Stimulated activated CD4-positive, alpha-beta T cell treated with anti-CD3 and anti-CD28 coated beads, TNF-alpha, amount 100 ng/mL, for 4 hours (primary cell): ENCODE measurements at places on chromosomes 11 and 22.

- peak; percentile 29 for DNase-seq
These were observed 41.1 kb downstream of the UBASH3B start for GRCh38 chr11:122696662-122697061.

DNA sequence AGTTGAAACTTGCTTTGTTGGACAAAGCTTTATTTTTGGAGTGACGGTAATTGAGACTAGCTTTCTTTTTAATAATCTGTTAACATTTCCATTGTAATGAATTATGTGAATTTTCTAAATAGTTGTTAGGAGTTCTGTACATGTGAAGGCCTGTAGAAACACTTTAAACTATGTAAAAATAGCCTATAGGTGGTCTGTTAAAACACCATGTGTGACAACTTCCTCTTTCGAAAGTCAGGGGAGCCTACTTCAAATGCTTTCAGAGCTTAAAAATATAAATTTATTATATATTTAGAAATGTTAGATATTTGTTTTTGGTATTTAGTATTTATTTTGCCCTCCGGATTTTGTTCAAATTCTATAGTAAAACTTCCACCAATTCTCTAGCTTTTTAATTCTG, 28.7 kb downstream of the DDIAS start:
- DNase-seq = no peak

GRCh38 chr11:31895926-31896325, 84.8 kb upstream of the PAX6 start:
- DNase-seq = no peak

- DNase-seq = no peak
These were observed 3.4 kb downstream of the CCND1 start for GRCh38 chr11:69644071-69644961.

DNA sequence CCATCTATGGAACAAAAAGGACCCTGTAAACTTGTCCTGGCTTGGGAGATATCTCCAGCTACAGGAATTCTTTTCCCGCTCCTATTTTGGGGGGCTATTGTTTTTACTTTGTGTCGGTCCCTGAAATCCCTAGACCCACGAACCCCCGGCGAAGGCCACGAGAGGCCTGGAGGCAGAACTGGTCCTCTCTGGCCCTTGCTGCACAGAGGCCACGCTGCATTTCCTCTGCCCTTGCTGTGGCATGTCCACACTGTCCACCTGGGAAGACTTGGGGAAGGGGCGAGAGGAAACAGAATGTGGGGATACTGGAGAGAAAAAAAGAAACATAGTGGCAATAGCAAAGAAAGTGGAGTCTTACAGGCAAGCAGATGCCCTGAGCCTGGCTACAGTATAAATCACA, 2.3 kb upstream of the ANO1 start:
- no peak for DNase-seq

DNA sequence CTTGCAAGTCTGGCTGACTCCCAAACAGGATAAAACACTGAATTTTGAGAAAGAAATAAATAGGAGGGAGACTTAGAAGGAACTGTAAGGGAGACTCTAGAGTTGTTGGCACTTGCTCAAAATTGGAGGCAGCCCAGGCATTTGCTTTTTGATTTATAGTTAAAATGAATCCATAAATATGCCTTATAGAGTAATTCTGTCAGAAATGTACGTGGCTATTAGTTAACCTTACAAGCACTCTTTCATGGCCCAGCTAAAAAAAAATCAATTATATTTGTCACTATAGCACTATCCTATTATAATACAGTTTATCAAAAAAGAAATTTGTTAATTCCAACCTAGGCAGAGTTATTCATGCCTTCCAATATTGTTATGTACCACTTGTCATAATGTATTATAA, 1000.0 kb upstream of the CHORDC1 start:
- no peak for DNase-seq

GRCh38 chr11:46272816-46273427, 4.5 kb upstream of the CREB3L1 start:
- no peak for DNase-seq

GRCh38 chr11:71117311-71117710, 135.1 kb downstream of the SHANK2 start:
- no peak for DNase-seq

GRCh38 chr11:7516475-7516874, 2.7 kb downstream of the PPFIBP2 start:
- no peak for DNase-seq

GRCh38 chr11:16933756-16934603, 80.2 kb downstream of the PLEKHA7 start:
- no peak for DNase-seq

GRCh38 chr11:125250318-125251213, 86.0 kb downstream of the PKNOX2 start:
- DNase-seq = no peak

GRCh38 chr11:117092951-117093590, 5.2 kb downstream of the SIK3 start:
- no peak for DNase-seq

GRCh38 chr11:93034031-93034722, 64.7 kb downstream of the MTNR1B start:
- DNase-seq = no peak

- no peak for DNase-seq
These were observed 745.3 kb upstream of the RAG2 start for GRCh38 chr11:37343290-37343689.

- no peak for DNase-seq
These were observed 581 bp upstream of the AP5B1 start for GRCh38 chr11:65781152-65781961.

DNA sequence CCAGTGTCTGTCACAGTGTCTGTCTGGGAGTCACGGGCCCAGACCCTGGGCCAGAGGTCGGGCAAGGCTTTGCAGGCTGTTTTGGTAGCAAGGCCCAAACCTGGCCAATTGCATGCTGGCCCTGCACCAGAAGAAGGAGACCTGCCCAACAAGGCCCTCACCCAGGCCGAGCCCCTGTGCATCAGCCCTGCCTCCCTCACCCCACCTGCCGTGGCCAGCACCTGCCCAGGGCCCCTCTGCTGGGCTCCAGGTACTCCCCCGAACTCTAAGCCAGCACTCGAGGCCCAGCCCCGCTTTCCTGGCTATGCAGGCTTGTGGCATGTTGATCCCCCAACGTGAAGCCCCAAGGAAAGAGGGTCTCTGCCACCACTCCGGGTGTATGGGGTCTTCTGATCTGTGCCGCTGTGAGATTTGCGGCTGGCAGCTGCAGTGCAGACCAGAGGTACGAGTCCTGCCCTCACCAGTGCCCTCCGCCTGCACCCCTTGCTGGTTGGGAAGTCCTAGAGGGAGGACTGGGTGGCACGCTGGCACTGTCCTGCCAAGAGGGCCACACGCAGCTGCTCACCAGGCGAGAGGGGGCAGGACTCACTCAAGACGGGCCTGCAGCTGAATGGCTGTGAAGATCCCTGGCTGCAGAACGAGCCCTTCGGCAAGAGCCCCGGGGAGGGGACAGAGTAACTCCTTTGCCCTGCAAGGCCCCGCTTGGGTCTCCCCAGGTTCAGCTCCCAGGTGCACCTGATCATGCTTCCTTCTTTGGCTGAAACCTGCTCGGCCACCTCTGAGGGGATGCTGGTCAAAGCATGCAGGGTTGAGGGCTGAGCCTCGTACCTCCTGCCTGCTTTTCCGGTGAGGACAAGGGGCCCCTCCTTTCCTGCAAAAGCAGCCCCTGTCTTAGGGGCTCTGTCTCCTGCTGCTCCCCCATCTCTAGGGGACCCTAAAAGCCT, 6.7 kb upstream of the SEPTIN5 start:
- DNase-seq = no peak

DNA sequence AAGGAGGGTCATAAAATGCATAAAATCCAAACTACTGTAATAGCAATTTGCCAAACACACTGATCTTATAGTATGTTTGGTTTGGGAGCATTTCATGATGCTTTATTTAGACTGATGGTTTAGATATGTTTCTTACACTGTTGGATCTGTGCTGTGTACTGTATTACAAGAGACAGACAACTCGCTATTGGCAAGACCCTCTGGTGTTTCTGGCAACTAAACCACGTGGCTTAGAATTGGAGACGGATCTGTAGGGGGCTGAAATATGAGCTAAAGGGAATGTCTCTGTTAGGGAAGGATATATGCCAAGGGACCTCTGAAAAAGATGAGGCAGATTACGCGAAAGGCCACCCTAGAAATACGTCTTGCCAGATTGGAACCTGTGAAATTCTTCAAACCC, 208.7 kb downstream of the BARX2 start:
- no peak for DNase-seq

DNA sequence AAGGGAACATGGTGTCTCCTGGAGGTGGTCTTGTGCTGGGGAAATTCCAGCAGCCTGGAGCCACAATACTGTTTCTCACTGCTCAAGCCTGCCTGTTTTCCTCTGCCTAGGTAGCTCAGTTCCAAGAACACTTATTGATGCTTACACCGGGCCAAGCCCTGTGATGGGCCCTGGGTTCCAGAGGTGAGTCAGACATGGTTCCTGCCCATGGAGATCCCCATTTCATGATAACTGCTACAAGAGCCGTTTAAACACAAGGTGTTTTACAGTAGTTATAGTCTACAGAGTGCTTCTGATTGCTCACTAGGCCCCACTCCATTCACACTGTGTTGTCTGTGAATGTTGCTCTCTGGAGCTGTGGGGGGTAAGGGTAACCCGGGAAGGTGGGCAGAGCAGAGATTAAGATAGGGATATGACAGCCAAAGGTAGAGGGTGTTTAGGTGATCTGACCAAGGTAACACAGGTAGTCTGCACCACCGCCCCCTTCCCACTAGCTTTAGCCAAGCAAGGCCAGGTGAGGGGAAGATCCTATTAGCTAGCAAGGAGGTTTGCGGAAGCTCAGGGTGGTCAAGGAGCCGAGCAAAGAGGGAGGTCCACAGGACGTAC, 696 bp upstream of the MICAL2 start:
- DNase-seq = no peak

- DNase-seq = no peak
These were observed 332.2 kb upstream of the RAG2 start for GRCh38 chr11:36930256-36930655.

GRCh38 chr11:92580908-92581307, 356.3 kb downstream of the FAT3 start:
- no peak for DNase-seq

GRCh38 chr22:20463324-20464095, 25.9 kb upstream of the SCARF2 start:
- no peak for DNase-seq

DNA sequence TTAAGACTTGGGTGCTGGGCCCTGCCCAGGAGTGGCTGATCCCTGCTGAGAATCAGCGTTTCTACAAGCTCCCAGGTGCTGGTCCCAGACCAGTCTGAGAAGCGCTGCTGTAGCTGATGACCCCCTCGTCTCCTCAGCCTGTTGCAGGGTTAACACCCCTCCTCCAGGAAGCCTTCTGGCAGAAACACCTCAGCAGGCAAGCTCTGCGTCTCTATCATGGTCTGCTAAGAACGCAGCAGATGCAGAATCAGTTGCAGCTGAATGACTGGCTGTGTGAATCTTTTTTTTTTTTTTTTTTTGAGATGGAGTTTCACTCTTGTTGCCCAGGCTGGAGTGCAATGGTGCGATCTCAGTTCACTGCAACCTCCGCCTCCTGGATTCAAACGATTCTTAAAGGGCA, 132.5 kb downstream of the CACNA1I start:
- DNase-seq = no peak

DNA sequence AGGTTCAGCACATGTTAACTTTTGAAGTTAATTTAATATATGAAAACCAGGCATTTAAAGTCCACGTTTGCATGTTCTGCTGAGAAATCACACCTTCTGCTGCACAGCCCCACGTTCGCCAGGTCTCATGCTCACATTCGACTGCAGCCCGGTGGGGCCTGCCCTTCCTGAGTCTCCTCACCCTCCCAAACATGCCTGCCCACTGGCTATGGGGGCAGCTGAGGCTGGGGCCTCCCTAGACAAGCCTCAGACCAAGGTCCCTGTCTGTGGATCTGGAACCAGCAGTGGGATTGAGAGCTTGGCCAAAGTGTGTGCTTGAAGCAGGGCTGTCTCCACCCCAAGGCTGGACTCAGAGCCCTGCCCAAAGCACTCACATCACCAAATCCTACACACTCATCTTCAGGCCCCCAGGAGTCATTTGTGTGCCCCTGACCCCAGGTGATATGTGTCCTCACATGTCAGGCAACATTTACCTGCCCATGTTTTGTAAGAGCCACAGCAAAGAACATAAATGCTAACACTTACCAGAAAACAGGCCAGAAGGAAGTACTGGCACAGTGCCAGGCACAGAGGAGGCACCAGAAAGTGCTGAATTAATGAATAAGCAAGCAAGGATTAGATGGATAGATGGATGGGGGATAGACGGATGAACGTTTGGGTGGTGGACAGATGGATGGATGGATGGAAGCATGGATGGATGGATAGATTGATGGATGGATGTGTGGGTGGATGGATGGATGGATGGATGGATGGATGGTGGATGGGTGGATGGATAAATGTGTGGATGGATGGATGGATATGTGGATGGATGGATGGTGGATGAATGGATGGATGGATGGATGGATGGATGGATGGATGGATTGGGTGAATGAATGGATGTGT, 9.4 kb upstream of the FADD start:
- no peak for DNase-seq

- no peak for DNase-seq
These were observed 2.2 kb upstream of the SIGIRR start for GRCh38 chr11:416757-417621.

GRCh38 chr22:44206696-44207095, 26.0 kb downstream of the PARVG start:
- no peak for DNase-seq

GRCh38 chr11:95512682-95513081, 276.9 kb downstream of the FAM76B start:
- no peak for DNase-seq

DNA sequence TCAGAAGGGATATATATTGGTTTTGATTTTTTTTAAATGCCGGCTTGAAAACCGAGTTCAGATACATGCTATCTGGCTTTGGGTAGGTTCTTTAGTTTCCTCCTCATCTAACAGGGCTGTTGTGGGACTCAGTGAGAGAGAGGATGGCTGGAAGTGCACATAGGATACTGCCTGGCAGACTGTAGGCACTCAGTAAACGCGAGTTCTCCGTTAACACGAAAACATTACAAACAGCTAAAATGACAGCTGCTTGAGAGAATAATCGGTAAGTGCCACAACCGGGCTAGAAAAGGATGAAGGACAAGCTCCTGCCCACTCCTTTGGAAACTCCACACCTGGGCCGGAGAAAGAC, 369 bp downstream of the XRRA1 start:
- no peak for DNase-seq

GRCh38 chr11:77035039-77035438, 841 bp downstream of the B3GNT6 start:
- no peak for DNase-seq

DNA sequence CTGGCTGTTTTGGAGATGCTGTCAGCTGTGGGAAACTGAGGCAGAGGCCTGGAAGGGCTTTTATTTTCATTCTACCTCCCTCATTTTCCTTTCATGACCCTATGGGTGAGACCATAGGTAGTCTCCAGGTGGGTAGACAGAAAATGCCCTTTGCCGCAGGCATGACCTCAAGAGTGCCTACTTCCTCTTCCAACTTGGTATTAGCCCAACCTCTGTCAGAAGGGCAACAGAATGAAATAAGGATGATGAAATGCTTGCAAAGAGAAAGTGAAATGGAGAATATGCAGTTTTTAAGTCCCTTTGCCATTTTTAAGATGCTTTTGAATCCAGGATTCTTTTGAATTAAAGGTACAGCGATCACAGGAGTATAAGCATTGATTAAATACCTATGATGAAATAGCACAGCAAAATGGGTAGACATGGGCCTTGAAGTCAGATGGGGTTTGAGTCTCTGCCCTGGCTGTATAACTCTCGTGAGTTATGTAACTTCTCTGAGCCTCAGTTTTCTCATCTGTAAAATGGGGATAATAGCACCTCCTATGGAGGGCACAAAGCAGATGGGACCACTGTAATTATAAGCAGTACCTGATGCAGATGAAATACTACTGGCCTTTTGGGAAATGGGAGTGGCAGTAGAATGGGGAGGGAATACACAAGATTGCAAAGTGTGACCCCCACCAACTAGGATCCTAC, 3.7 kb downstream of the ASPHD2 start:
- no peak for DNase-seq
